ENCODE measurements at places on chromosomes 4 and X.

GRCh38 chrX:21990832-21991231, 41.3 kb upstream of the PHEX start:
- no peak for DNase-seq

GRCh38 chr4:83197555-83198235, 83.2 kb upstream of the PLAC8 start:
- DNase-seq, result no peak

DNA sequence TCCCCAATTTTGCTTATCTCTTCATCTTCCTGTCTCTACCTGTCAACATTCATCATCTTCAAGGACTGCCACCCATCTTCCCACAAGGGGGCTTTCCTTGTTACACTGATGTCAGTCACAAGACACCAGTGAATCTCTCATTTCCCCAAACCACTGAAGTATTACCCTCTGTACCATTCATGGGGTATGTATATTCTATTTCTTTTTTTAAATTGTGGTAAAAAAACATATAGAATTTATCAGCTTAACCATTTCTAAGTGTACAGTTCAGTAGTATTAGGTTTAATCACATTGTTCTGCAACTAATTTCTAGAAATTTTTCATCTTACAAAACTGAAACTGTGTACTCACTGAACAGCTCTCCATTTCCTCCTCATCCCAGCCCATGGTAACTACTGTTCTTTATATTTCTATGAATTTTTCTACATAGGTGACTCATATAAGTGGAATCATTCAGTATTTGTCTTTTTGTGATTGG, 98.6 kb downstream of the LARP7 start:
- no peak for DNase-seq

DNA sequence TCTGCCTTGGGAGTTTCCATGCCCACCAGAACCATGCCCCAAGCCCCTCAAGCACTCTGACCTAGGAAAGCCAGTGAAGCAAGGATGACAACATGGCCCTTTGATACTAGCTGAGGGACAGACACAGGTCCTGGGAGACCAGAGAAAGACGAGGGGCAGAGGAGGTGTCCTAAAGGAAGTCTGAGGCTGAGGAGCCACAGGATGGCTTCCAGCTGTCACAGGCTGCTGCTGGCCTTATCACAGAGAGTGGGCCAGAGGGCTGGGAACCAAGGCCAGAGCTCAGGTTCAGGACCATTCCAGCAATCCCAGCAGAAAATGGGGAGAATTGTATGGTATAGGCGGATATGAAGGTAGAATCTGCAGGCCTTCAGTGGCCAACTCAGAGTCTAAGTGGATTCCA, 31.7 kb upstream of the MSANTD1 start:
- no peak for DNase-seq

DNA sequence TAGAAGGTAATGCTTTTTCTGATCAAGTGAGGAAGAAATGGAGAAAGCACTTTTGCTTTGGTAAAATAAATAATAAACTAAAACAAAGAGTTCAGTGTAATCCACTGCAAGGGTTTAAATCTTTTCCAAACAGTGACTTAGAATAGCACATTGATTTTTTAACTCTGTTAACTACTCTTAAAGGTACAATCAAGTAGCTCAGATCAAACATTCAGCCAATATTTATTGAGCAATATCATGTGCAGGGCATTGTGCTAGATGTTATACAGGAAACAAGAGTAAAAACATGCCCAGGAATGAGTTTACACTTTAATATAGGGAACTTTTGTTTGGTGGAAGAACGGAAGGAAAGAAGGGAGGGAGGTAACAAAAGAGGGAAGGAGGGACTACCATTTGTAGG, 479.8 kb downstream of the KLHL13 start:
- DNase-seq, result no peak

DNA sequence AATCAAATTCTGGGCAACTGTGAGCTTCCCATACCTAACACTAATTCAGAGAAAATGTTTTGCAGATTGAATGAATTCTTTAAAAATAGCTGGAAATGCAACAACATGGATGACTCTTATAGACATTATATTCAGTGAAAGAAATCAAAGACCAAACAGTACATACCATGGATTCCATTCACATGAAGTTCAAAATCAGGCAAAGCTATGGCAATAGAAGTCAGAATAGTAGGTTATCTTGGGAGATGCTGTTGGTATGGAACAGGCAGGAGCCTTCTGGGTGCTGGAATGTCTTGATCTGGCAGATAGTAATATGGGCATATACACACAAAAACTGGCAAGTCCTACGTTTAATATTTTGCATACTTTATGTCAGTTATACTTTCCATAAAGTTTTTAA, 25.5 kb upstream of the CBLL2 start:
- DNase-seq, result no peak

DNA sequence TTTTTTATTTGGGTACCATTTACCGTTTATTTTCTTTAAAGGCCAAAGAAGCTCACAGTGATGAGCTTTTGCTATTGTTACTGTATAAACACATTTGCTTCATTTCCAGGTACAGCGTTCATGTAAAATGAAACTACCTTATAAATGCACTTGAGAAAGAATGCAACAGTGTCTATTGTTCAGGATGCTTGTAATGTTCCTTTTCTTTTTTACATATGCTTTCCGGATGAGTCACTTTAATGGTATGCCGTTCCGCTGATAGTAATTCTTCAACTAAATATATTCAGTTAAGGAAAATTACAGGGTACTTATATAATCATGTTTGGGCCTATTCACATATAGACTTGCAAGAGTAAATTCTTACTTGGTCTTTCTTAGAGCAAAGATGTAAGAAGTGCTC, 354.9 kb downstream of the RPA4 start:
- DNase-seq, result no peak

DNA sequence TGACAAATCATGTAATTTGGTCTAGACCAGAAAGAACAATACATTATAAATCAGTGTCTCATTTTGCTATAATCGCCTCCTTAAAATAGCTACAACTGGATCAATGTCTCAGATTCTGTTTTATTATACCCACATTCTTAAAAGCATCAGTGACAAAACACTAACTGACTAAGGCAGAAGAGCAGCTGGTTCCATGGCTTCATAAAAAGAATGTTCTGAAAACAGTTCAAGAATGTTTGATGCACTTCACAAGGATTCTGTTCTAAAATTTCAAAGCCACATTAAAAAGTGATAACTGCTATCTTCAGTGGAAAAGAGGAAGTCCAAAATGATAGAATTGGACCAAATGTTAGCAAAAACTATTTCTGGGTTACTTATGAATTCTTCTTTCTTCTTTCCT, 69.8 kb downstream of the COL25A1 start:
- DNase-seq, result no peak

GRCh38 chrX:8190341-8190830, 19.3 kb upstream of the VCX2 start:
- DNase-seq, result no peak

DNA sequence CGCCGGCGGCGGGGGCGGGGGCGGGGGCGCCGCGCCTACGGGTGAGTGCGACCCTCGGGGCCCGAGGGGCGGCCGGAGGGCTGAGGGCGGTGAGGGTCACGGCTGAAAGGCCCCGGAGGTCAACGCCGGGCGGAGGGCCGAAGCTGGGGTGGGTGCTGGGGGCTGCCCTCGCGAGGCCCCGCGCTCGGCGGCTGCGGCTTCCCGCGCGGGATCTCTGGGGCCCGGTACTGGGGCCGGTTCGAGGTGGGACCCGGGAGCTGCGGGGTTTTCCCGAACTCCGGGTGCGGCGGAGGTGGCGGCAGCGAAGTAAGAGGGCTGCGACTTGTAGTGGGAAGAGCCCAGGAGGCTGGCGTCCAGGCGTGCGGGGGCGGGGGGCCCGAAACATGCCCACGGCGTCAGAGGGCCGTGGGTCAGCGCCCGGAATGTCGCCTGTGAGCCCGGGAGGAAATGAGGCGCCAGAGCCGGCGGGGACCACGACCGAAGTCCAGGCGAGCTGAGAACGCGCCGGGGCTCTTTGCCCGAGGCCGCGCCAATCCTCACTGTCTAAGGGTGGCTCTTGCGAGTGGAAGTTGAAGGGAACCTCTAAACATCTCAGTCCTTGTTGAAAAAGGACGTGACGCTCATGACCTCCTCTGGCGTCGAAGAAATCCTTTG, 407 bp downstream of the IL13RA1 start:
- DNase-seq, result no peak

GRCh38 chr4:157582141-157582540, 361.6 kb downstream of the GRIA2 start:
- DNase-seq, result no peak
